Breast epithelium (tissue), 4 donors: ENCODE measurements at places on chromosomes 5 and 9. TPM values are rescaled to one million over a fixed set of nuclear protein-coding genes. Genes with fewer than 3 reads are reported as not detected.

- DNase-seq: no peak
Observed at GRCh38 chr5:56479126-56479525, 246.0 kb upstream of the ANKRD55 start.

- no peak for DNase-seq
Observed at GRCh38 chr9:124973807-124974206, 32.9 kb upstream of the GOLGA1 start.

DNA sequence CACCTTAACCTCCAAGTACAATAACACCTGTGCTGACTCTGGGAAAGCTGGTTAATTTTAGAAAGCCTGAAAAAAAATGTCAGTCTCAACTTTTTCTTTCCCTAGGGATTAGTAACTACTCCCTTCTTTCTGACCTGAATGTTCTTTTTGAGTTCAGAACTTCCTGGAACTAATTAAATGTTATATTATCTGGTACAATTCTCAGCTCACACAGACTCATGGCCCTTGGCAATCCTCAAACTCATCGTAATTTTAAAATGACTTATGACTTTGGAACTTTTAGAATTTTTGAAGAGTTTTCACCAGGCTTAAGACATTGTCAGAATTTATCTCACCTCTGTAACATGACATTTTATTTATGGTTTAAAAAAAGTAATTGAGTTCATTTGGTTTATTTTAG is 315.0 kb downstream of the FER start:
- DNase-seq: no peak

DNA sequence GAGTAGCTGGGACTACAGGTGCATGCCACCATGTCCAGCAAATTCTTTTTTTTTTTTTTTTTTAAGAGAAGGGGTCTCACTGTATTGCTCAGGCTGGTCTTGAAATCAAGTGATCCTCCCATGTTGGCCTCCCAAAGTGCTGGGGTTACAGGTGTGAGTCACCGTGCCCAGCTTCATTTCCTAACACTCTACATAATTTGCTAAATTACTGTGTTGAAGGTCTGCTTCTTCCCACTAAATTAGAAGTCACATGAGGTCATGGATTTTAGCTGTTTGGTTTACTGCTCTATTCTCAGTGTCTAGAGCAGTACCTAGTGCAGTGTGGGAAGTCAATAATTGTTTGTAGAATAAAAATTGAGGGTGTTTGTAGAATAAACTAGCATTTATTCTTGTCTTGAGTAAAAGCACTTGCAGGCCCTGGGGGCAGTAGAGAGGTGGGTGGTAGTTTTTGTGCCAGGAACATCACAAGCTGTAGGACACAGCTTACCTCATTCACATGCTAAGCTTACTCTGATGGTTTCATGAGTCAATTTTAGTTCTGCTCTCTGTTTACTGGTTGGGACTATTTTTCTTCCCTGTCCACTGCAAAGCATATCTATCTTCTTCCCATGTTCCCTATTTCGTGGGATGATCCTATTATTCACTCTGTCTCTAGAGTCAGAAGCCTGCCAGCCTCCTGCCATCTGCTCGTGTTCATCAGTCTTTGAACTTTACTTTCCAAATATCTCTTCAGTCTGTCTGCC is 7.0 kb downstream of the TEX48 start:
- DNase-seq: no peak

- no peak for DNase-seq
Observed at GRCh38 chr5:44952376-44952775, 143.6 kb downstream of the MRPS30 start.

GRCh38 chr9:7912037-7912535 is 112.5 kb upstream of the DMAC1 start:
- DNase-seq: no peak

GRCh38 chr5:164319161-164319560 is 813.7 kb downstream of the MAT2B start:
- no peak for DNase-seq

GRCh38 chr5:77893225-77893860 is 117.2 kb upstream of the TBCA start:
- no peak for DNase-seq

DNA sequence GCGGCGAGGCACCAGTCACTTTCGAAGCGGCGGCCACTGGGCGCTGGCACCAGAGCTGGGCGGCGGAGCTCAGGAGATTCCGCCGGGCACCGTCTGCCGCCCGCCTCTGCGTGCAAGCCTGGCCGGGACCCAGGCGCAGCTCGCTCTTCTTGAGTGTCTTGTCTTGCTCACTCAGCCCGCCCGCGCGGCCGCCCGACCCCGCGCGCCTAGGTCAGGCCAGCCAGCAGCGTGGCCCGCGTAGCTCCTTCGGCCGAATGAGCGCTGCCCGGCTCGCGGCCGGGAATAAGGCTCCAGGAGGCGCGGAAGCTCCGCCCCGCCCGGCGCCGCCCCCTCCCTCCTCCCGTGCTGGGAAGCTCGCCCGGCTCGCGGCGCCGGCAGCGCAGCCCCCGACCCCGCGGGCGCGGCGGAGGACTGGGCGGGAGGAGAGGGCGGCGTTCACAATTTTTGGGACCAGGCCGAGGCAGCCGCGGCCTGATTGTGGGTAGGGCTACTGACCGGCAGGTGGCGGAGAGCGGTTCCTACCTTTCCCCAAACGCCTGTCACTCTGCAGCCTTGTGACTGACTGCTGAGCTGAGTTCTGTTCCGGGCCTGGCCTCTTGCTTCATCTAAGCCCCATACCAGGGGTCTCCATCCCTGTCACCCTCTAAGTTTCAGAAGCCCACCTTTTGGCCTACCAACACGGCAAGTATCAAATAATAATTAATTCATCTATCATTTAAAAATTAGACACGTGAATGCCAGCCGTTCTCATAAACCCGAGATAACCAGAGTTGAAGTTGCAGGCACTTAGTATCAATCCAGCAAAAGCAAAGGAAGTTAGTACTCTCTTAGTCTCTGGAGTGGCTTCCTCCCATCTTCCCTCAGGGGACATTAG is at the start of gene HBEGF:
Gene HBEGF, minus strand, starts transcription at position 256 of the 874 bp plus-strand sequence. CDS start 275 bp downstream, outside the sequence.
- peak; percentile 62 for DNase-seq

DNA sequence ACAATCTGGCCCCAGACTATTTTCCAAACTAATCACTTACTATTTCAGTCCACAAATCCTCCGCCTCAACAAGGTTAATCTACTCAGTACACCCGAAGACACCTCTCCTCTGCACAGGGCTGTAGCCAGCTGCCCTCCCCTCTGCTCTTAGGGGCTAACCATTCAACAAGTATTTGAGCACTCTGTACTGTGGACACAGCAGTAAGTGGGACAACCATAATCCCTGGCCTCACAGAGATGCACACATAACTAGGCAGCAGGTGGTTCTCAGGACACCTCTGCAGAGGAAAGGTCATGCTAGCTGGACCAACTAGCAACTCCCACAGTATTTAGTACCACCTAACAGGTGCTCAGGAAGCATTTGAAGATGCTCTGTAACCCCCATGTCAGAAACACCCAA is 5.5 kb downstream of the CAMSAP1 start:
- no peak for DNase-seq

- DNase-seq: no peak
Observed at GRCh38 chr5:55993731-55994494, 850 bp downstream of the IL6ST start.

DNA sequence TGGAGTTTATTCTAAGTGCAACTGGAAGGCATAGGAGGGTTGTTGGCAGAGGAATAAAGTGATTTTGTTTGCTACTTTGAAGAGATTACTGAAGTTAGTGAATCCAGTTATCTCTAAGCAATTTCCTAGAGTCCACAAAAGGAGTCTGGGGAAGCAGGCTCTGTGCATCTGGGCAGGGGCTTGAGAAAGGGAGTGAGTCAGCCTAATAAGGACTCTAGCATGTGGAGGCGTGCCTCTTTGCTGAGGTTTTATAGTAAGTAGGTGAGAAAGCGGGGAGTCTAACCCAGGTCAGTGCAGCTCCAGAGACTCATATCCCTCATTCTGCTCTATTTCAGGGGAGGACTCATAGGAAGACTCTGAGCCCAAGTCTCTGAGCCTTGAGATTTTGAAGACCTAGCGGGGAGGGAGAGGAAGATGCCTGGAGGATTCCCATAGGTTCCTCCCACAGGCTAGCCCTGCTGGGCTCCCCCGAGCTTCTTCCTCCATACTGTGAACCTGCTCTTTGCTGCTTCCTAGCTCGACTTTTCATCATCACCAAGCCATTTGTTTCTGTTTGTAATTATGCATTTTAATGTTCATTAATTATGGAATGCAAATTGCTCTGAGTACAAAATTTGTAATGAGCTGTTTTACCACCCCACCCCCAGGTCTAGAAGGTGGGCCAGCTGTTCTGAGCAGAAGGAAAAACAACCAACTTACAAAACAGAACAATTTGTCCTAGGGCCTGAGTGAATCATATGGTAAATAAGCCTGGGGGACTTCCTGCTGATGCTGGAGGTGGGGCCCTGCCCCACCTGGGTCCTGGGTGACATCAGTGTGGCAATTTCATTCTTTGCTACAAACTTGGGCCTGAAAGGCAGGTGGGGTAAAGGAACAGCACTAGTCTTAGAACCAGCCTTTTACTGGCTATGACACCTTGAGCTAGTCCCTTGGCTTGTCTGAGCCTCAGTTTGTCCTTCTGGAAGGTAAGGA is 150.2 kb downstream of the TRIM32 start:
- DNase-seq: no peak

DNA sequence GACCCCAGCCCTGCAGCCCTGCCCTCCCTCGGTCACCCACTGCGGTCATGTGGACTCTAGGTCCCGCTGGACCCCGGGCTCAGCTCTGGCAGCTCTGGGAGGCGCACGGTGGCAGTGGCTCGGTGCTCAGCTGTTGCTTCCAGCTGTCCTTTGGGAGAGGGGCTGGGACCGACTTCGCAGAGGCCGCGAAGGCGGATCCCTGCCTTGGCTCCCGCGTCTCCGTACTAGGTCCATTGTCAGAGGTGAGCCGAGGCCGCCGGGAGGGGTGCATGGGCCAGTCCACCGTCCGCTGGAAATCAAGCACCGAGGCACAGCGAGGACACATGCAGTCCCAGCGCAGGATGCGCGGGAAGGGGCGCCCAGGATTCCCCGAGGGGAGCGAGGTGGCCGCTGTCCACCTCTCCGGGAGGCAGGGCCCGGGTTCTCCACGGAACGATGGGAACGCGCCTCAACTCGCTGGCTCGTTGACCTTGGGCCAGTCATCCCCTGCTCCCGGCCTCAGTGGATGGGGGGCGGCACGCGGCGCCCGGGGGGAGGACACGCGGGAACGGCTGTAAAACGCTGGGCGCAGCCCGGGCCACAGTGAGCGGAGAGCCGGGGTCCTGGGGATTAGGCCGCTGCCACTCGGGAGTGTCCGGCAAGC is 732 bp downstream of the GBGT1 start:
- no peak for DNase-seq

DNA sequence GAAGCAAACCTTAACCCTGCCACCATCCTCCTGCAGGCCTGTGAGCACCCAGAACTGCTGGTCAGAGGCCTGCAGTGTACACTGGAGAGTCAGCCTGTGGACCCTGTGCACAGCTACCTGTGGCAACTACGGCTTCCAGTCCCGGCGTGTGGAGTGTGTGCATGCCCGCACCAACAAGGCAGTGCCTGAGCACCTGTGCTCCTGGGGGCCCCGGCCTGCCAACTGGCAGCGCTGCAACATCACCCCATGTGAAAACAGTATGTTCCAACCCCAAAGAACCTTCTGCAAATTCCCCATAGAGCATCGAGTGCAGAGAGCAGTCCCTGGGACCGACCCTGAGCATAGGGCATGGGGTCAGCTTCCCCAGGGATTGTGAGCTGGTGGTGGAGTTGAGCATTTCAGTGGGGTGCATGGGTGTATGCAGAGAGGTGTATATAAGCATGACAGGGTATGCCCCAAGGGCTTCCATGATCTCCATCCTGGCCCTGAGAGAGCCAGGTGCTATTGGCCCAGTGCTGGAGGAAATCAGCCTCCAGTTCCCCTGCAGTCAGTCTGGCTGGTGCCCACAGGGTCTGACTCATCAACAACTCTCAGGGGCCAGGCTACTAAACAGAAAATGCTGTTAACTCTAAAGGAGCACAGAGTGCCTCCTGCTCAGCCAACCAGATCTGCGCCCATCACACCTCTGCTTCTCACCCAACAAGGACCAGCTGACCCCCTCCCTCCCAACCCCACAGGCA is 126.2 kb downstream of the SAXO1 start:
- no peak for DNase-seq

GRCh38 chr9:133667759-133668450 is 31.7 kb downstream of the DBH start:
- DNase-seq: no peak

GRCh38 chr9:107738789-107739188 is 249.2 kb upstream of the KLF4 start:
- no peak for DNase-seq

GRCh38 chr9:72855321-72855720 is 97.5 kb downstream of the ALDH1A1 start:
- no peak for DNase-seq

- no peak for DNase-seq
Observed at GRCh38 chr9:131709771-131710431, 30.0 kb downstream of the RAPGEF1 start.

DNA sequence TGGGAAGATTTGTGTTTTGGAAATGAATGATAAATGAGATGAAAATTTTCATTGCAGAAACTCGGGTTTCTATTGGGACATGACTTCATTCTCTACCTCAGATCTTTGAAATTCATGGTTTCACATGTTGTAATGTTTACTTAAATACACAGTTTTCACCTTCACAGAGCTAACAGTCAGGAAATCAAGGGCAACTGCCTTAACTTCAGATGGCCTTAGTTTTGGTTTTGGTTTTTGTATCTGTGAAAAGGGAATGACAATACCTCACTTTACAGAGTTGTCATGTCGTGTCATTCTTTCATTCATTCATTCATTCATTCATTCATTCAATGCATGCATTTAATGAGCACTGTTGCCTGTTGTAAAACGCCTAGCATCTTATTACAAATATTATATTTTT is 41.9 kb downstream of the NIM1K start:
- no peak for DNase-seq

- no peak for DNase-seq
Observed at GRCh38 chr5:151683986-151684588, 2.6 kb downstream of the SPARC start.

DNA sequence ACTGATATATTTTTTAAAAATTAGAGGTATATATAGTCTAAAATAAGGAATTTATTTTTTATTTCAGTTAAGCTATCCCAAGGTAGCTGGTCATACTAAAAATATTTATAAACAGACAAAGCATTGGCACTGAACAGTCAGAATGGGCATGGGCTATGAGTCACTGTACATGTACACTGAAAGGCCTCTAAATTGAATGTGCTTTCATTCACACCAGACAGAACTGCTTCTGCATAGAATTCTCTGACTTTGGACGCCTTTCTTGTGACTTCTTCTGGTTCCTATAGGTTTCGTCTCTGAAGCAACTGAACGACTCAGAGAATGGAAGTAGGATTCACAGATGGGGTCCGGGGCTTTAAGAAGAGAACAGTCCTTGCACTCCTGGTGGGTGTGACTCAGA is 394.8 kb upstream of the MEF2C start:
- no peak for DNase-seq

GRCh38 chr9:24912767-24913166 is 367.1 kb upstream of the IZUMO3 start:
- DNase-seq: no peak

GRCh38 chr9:95606489-95607350 is 89.9 kb upstream of the PTCH1 start:
- no peak for DNase-seq

Gene IL9
- total RNA-seq: not detected

Gene NMUR2
- not detected for total RNA-seq

Gene CAMK4
- total RNA-seq: 0.98 TPM

Gene C9orf153
- total RNA-seq: 0.59 TPM

Gene TICAM2
- 1.5 TPM for total RNA-seq

Gene KLF9
- 223 TPM for total RNA-seq

Gene GABRB2
- total RNA-seq: 0.33 TPM

Gene PCDHA9
- 0.66 TPM for total RNA-seq

Gene IL13
- total RNA-seq: 0.33 TPM

Gene ADAMTS6
- 3.9 TPM for total RNA-seq

Gene LRRC19
- 0.66 TPM for total RNA-seq

Gene PKN3
- 8.5 TPM for total RNA-seq

Gene PCDHGA10
- 10.5 TPM for total RNA-seq
